PC-9 (cell line): ENCODE measurements at places on chromosomes 4 and X. TPM values are rescaled to one million over a fixed set of nuclear protein-coding genes. Genes with fewer than 3 reads are reported as not detected.

DNA sequence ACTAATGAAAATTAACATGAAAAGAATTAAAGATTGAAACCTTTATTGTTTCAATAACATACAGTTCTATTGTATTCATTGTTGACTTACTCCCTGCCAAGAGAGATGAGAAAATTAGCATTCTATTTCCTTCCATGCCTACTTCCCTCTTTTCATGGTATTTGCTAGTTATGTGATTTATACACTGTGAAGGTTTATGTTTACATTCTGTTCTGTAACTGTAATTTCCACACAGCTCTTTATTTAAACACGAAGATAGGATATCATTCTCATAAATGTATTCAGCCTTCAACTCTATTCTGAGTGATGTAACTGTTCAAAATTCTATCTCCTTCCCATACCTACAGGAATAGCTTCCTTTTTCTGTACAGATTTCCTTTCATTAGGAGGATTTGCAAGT is 6.6 kb downstream of the CCDC110 start:
- DNase-seq = no peak
- H3K4me1 ChIP-seq = no peaks in the 10 kb centered on the region
- H3K27me3 ChIP-seq = no peaks in the 10 kb centered on the region
- H3K27ac ChIP-seq = no peak overlapping the region
- H3K36me3 ChIP-seq = no peaks in the 10 kb centered on the region
- no peak overlapping the region for H3K4me3 ChIP-seq

- H3K36me3 ChIP-seq = no peaks in the 10 kb centered on the region
- H3K4me3 ChIP-seq = no peak overlapping the region
- no peaks in the 10 kb centered on the region for H3K27me3 ChIP-seq
- H3K4me1 ChIP-seq = no peaks in the 10 kb centered on the region
These were observed 327.3 kb upstream of the ATOH1 start for GRCh38 chr4:93501244-93501643.

- no peaks in the 10 kb centered on the region for H3K27me3 ChIP-seq
- H3K4me3 ChIP-seq = no peak overlapping the region
- no peaks in the 10 kb centered on the region for H3K4me1 ChIP-seq
- no peak for DNase-seq
These were observed 1235.3 kb downstream of the FSTL5 start for GRCh38 chr4:160928482-160928881.

DNA sequence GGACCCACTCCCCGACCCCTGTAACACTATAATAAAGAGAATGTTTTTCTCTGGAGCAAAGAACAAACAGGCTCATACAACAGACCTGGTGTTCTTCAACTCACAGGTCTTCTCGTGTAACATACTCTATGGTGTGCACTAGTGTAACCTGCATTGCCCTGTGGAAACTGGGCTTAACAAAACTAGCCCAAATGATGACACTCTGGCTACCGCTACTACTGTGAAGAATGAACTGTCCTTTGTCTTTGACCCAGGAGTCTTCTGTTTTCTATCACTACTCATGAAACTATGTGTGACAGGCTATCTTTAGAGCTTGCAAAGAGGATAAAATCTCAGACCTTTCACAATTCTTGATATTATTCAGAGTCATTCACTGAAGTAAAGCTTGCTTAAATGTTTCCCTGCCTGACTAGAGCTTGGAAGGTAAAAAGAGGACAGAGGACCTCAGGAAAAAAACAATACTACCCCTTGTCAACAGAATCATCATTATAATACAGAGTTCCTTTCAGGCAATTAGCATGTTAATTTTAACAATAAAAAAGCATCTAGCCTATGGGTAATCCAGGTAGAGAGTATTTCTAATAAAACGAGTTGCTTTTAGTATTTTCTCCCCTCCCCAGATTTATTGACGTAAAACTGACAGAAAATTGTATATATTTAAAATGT is 59.2 kb downstream of the FSTL5 start:
- H3K27ac ChIP-seq = no peak overlapping the region
- no peaks in the 10 kb centered on the region for H3K4me1 ChIP-seq
- no peak for DNase-seq
- H3K4me3 ChIP-seq = no peak overlapping the region
- no peaks in the 10 kb centered on the region for H3K27me3 ChIP-seq

F11 gene
- not detected in 2 replicates for total RNA-seq

GRCh38 chr4:61401771-61402170 is 201.6 kb downstream of the ADGRL3 start:
- no peak overlapping the region for H3K4me3 ChIP-seq
- H3K36me3 ChIP-seq = no peaks in the 10 kb centered on the region
- no peaks in the 10 kb centered on the region for H3K4me1 ChIP-seq
- no peak overlapping the region for H3K27ac ChIP-seq

RAI2 gene
- not detected in 2 replicates for total RNA-seq

WFS1 gene
- total RNA-seq = 53.7 and 57.1 TPM in 2 replicates

GDPD2 gene
- 0.44 TPM in 1 of 2 replicates, not detected in the other for total RNA-seq

DNA sequence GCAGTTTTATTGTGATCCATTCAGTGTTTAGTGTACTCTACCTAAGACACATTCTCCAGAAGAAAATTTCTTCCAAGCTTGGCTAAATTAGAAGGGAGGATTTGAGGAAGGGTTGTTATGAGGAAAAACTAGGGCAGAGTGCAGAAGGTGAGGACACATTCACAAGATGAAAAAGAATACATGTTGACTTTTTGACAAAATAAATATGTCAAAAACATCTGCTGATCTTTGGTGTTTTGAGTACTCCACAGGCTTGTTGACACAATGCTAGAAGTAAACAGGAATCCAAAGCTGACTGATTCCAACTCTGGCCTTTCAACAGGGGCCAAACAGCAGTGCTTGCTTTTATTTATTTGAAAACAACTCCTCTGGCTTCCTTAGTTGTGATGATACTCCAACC is 125.8 kb upstream of the SLC7A11 start:
- H3K4me3 ChIP-seq = no peak overlapping the region
- H3K4me1 ChIP-seq = no peaks in the 10 kb centered on the region

DNA sequence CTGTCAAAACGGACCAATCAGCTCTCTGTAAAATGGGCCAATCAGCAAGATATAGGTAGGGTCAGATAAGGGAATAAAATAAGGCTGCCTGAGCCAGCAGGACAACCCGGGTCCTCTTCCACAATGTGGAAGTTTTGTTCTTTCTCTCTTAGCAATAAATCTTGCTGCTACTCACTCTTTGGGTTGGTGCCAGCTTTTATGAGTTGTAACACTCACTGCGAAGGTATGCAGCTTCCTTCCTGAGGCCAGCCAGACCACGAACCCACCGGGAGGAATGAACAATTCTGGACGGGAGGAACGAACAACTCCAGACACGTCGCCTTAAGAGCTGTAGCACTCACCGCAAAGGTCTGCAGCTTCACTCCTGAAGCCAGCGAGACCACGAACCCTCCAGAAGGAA is 287.8 kb downstream of the RAPGEF2 start:
- no peaks in the 10 kb centered on the region for H3K4me1 ChIP-seq
- H3K4me3 ChIP-seq = no peak overlapping the region
- H3K27me3 ChIP-seq = no peaks in the 10 kb centered on the region
- peak; percentile 76 for DNase-seq

GRCh38 chr4:161496-162284 is 37.4 kb downstream of the ZNF718 start:
- H3K27me3 ChIP-seq = no peaks in the 10 kb centered on the region
- H3K4me3 ChIP-seq = no peak overlapping the region
- no peak overlapping the region for H3K27ac ChIP-seq
- no peaks in the 10 kb centered on the region for H3K4me1 ChIP-seq

DNA sequence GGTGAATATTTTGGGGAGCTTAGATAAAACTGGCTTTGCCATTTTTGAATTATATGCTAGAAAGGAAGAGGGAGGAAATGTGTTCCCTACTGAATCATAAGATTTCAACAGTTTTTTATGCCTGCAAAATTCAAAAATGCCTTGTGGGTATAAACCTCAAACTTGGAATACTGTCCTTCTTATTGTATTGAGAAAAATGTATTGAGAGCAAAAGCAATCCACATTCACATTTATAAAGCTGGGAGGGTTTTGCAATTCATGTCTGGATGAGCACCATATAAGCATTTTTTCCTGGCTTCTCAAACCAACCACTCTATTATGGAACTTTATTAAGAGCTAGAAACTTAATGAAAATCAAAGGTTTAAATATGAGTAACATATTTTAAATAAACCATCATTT is 289.8 kb downstream of the PCDH7 start:
- no peak overlapping the region for H3K27ac ChIP-seq
- H3K4me1 ChIP-seq = no peaks in the 10 kb centered on the region
- no peak overlapping the region for H3K4me3 ChIP-seq

GRCh38 chr4:52157641-52158316 is 106.7 kb downstream of the SPATA18 start:
- H3K27me3 ChIP-seq = no peaks in the 10 kb centered on the region
- no peak for DNase-seq
- no peak overlapping the region for H3K4me3 ChIP-seq
- no peaks in the 10 kb centered on the region for H3K36me3 ChIP-seq

GRCh38 chr4:101169044-101170014 is 178.0 kb downstream of the PPP3CA start:
- no peaks in the 10 kb centered on the region for H3K27me3 ChIP-seq
- peak; percentile 15 for DNase-seq
- H3K27ac ChIP-seq = no peak overlapping the region
- no peaks in the 10 kb centered on the region for H3K36me3 ChIP-seq
- H3K4me3 ChIP-seq = no peak overlapping the region
- no peaks in the 10 kb centered on the region for H3K4me1 ChIP-seq

DNA sequence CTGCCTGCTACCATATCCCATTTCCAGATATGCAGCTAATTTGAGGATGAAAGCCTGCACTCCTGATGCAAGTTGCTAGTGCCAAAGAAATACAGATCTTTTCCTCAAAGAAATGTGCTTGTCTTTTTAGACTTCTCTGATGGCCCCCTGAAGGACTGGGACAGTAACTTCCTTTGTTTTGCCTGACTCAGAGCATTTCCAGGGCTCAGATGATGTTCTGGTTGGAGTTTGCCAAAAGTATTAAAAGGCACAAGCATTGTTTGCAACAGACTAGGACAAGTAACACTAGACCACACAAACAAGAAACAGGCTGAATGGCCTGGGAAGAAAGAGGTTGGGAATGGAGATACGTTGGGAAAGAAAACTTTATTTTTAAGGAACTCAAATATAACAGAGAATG is 175.2 kb downstream of the IL13RA2 start:
- H3K27ac ChIP-seq = no peak overlapping the region
- no peaks in the 10 kb centered on the region for H3K27me3 ChIP-seq
- DNase-seq = no peak
- H3K4me1 ChIP-seq = peaks cover 3% of the 10 kb centered on the region; the same call in 1 of the 2 replicates
- no peaks in the 10 kb centered on the region for H3K36me3 ChIP-seq

FHIP1A gene
- 33.7 and 35.5 TPM in 2 replicates for total RNA-seq

- no peak for DNase-seq
- no peaks in the 10 kb centered on the region for H3K4me1 ChIP-seq
- no peaks in the 10 kb centered on the region for H3K36me3 ChIP-seq
- H3K27me3 ChIP-seq = no peaks in the 10 kb centered on the region
These were observed 686.0 kb downstream of the STPG2 start for GRCh38 chr4:97457253-97457652.

HDX gene
- total RNA-seq = 1.1 and 1.2 TPM in 2 replicates

DNA sequence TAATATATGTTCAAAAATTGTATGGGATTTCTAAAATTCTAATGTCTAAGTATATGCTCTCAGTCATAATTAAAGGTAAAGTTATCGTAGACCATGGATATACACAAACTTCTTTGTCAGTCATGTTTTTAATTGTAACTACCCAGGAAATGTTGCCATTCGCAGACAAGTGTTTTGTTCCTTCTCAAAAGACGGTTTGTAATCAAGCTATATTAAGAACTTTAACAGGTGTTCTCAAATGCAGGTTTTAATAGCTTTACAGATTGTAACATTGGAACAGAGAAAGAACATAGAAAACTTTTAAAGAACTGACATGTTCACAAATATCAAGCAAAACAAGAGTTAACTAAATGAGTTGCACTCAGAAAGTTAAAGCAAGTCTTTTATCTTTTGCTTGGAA is 58.9 kb downstream of the KDM5C start:
- no peaks in the 10 kb centered on the region for H3K27me3 ChIP-seq
- no peak overlapping the region for H3K27ac ChIP-seq
- no peak overlapping the region for H3K4me3 ChIP-seq
- no peak for DNase-seq

DNA sequence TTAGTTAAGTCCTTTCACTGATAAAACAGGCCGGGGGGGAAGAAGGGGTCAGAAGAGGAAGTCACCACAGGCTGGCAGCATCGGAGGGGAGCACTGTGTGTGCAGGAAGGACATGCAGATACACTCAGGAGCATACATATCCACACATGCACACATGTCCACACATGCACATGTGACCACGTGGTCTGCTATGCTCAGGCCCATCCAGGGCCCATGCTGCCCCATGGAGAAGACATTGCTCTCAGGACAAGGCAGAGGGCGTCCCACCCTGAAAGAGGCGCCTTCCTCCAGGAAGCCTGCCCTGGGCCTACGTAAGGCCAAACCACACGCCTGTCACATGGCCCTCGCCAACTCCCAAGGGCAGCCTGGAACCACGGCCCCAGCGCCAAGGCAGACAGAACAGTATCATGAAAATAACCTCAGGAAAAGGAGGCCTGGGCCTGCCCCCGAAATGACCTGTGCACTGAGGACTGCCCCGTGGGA is 15.8 kb downstream of the WDR1 start:
- H3K27ac ChIP-seq = no peak overlapping the region
- H3K4me3 ChIP-seq = no peak overlapping the region
